ENCODE measurements at places on chromosomes 7 and 10.

DNA sequence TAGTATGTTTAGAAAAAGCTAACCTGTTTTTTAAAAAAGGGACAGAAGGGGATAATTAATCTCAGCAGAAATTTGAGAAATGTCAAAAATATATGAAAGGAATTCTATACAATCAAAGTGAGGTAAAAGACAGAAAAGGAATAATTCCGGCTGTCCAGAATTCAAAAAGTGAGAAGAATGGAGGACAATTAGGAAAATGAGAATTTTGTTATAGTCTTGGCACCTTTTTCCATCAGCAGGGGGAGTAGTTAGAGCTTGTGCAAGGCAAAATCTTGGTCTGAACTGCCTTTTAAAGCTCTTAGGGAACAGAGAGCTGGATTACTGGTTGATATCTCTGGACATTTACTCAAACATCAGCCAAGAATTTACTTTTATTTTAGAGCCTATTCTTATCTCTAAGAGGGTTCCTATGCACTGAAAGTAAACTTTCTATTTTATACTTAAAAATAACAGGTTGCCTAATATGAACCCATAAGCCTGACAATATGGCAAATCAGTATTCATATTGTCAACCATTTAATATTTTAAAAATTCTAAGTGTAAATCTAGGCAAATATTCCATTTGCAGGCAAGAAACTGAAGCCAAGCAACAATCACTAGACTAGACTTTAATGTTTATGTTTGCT is 185.6 kb downstream of the ANK3 start:
- no peak for DNase-seq

- no peak for DNase-seq
These were observed 30.3 kb upstream of the CREB3L2 start for GRCh38 chr7:138032186-138032585.

DNA sequence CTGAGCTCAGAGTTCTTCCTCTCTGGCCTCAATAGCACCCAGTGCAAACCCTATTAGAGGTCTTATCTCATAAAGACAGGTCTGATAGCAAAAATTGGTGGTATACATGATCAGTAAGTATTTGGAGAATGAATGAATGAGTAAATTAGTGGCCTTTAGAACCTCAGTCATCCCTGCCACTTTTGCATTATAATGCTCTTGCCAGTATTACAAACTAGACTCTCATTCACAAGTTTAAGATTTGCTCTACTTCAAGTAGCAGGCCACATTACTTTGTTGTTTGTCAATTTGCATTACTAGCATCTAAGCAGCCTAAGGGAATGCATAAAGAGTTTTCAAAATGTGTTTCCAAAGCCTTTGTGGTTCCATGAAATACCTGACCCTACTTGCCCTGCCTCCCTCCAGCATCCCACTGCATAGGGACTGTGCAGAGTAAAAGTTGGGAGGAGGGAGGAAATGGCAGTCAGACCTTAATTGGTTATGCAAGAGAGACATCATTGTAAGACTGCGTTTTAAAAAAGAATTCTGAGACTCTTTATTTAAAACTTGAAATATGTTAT is 21.3 kb downstream of the TSPAN12 start:
- no peak for DNase-seq

DNA sequence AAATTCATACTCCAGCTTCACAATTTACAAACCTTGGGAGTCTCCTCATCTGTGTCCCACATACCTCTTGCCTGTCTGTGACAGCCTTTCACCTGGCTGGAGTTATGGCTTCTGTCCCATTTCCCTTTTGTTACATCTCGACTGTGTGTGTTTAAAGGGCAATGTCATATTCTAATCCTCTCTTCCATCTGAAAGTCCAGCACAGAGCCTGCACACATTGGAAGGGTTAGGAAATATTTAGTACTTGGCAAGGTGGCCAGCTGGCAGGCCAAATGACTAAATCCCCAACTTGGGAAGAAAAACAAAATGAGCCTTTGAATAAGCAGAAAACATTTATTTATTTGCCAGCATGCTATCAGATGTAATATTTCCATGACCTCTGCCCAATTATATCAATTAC is 120.1 kb upstream of the STK17A start:
- DNase-seq: no peak

GRCh38 chr7:155291045-155291530 is 6.6 kb upstream of the INSIG1 start:
- no peak for DNase-seq

GRCh38 chr7:227926-228325 is 35.6 kb downstream of the FAM20C start:
- no peak for DNase-seq
